ENCODE measurements at places on chromosomes 2 and 18. TPM values are rescaled to one million over a fixed set of nuclear protein-coding genes. Genes with fewer than 3 reads are reported as not detected.

TMEM169 gene
- 3.2 TPM for total RNA-seq

CXCR1 gene
- total RNA-seq = not detected

ITGB1BP1 gene
- 97.3 TPM for total RNA-seq

GLI2 gene
- total RNA-seq = 1.2 TPM

KCNF1 gene
- 8.4 TPM for total RNA-seq

- no peak overlapping the region for H3K27ac ChIP-seq
- DNase-seq = no peak
- H3K36me3 ChIP-seq = peaks cover 1% of the 10 kb centered on the region
- no peak overlapping the region for H3K4me3 ChIP-seq
- no peaks in the 10 kb centered on the region for H3K27me3 ChIP-seq
These were observed 316.6 kb upstream of the MEX3C start for GRCh38 chr18:51514128-51514527.

- H3K27ac ChIP-seq = no peak overlapping the region
- H3K4me3 ChIP-seq = no peak overlapping the region
- no peaks in the 10 kb centered on the region for H3K36me3 ChIP-seq
- no peak for DNase-seq
- peaks cover 2% of the 10 kb centered on the region for H3K27me3 ChIP-seq
These were observed 9.4 kb downstream of the CRACDL start for GRCh38 chr2:98926601-98927000.

GRCh38 chr2:134663451-134664450, 55.0 kb downstream of the TMEM163 start:
- H3K4me3 ChIP-seq = no peak overlapping the region
- peaks cover 9% of the 10 kb centered on the region for H3K4me1 ChIP-seq
- no peak for DNase-seq

DNA sequence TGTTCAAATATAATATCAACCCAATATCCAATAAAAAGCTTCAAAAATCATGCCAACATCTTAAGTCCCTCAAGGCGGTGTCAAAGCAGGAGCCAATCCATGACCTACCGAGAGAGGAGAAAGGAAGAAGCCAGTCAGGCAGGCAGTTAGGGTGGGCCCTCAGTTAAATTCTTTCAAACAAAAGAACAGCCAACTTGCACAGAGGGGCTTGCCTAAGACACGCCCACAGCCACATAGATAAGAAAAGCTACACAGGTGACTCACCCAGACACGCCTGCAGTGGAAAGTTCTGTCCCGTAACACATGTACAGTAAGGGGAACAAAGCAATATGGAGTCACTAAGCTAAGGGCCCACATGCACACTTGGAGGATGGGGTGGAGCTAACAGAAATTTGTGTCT, 61.3 kb downstream of the SP110 start:
- DNase-seq = no peak
- H3K27ac ChIP-seq = no peak overlapping the region
- H3K4me3 ChIP-seq = no peak overlapping the region
- peaks cover 2% of the 10 kb centered on the region for H3K27me3 ChIP-seq

DNA sequence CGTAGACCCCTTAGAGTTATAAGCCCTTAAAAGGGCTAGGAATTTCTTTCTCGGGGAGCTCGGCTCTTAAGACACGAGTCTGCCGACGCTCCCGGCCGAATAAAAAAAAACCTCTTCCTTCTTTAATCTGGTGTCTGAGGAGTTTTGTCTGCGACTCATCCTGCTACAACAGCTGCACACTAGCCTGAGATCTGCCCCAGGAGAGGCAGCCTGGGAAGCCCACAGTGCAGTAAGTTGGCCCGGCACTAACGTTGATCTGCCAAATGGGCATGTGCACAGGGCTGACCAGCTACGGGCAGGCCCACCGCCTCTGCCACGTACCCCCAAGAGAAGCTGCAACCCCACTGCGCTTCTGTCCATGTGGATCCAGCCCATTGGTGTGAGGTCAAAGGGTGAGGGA, 8.4 kb upstream of the LIMS2 start:
- H3K36me3 ChIP-seq = no peaks in the 10 kb centered on the region
- no peak overlapping the region for H3K4me3 ChIP-seq
- H3K27me3 ChIP-seq = peaks cover 3% of the 10 kb centered on the region
- H3K4me1 ChIP-seq = peaks cover 3% of the 10 kb centered on the region

GRCh38 chr2:38690499-38691420, 24.8 kb downstream of the GALM start:
- H3K27ac ChIP-seq = no peak overlapping the region
- H3K27me3 ChIP-seq = peaks cover 3% of the 10 kb centered on the region
- no peak overlapping the region for H3K4me3 ChIP-seq
- DNase-seq = no peak

GRCh38 chr2:21411741-21412140, 288.0 kb downstream of the TDRD15 start:
- no peak overlapping the region for H3K27ac ChIP-seq
- DNase-seq = no peak
- no peaks in the 10 kb centered on the region for H3K36me3 ChIP-seq
- peaks cover 1% of the 10 kb centered on the region for H3K27me3 ChIP-seq

DNA sequence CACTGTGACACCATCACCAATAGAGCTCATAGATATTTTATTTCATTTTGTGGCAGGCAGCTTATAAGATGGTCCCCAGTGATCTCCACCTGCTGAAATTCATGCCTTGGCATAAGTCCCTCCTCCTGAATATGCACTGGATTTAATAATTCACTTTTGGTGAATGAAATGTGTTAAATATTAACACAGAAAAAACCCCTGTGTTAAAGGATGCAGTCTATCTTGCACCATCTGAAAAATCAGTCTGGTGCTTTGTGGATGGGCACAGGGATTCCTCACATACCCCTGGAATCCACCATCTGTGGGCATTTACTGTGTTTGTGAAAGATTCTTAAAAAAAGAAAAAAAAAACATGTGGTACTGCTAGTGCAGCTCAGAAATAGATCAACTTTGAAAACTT, 26.1 kb upstream of the WIPF1 start:
- no peak overlapping the region for H3K4me3 ChIP-seq
- H3K27ac ChIP-seq = no peak overlapping the region
- DNase-seq = no peak
- peaks cover 10% of the 10 kb centered on the region for H3K36me3 ChIP-seq
- peaks cover 2% of the 10 kb centered on the region for H3K4me1 ChIP-seq

- no peak overlapping the region for H3K27ac ChIP-seq
- H3K36me3 ChIP-seq = no peaks in the 10 kb centered on the region
- H3K4me3 ChIP-seq = no peak overlapping the region
- peaks cover 14% of the 10 kb centered on the region for H3K4me1 ChIP-seq
These were observed 138.2 kb downstream of the VAPA start for GRCh38 chr18:10051877-10052631.

DNA sequence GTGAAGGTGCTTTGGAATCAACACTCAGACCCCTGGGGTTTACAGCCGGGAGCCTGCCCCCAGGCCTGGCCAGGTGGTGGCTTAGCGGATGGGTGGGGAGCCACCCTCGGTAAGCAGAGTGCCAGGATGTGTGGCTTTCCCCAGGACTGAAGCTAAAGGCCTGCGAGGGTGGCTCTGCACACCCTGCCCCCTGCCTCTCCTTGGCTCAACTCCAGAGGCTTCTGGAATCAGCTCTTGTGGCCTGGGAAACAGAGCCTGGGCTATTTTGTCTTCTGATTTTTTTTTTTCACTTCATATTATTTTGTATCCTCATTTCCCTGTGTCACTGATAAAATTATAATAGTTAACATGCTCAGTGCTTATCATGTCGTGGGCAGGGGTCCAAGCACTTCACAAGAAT, 79.8 kb downstream of the RHOB start:
- no peaks in the 10 kb centered on the region for H3K36me3 ChIP-seq
- DNase-seq = no peak
- no peak overlapping the region for H3K27ac ChIP-seq
- H3K4me3 ChIP-seq = no peak overlapping the region

DNA sequence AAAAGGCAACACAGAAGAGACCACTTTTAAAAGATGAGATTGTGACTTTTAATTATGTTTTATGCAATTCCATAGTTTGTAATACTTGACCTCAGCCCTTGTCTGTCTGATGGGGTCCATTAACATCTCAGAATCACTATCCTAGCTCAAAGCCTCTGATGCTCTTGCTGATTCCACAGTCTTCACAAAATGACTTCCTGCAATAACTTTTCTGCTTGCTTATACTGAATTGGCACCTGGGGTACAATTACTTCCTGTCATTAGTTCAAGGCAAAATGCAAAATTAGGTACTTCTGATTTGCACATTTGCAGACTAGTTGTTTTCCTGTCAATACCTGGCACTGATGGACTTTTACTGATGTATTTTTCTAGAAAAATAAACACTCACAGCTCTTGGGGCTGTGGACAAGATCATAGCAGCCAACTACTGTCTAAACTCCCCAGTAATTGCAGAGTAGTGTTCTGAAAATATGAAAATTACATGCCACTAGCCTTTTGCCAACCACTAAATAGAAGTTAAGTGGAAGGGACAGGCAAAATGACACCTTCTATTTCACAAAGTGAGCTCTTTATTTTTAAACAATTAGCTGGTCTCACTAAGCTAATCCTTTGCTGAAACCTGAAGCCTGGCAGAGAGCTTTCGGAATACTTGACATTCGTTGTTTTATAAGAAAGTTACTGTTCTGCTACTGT, 129.1 kb downstream of the PIEZO2 start:
- no peaks in the 10 kb centered on the region for H3K36me3 ChIP-seq
- H3K4me1 ChIP-seq = peaks cover 10% of the 10 kb centered on the region
- peaks cover 4% of the 10 kb centered on the region for H3K27me3 ChIP-seq
- H3K4me3 ChIP-seq = no peak overlapping the region
- H3K27ac ChIP-seq = no peak overlapping the region
- no peak for DNase-seq

GRCh38 chr2:137838255-137839092, 125.8 kb upstream of the HNMT start:
- H3K4me3 ChIP-seq = no peak overlapping the region
- H3K27ac ChIP-seq = no peak overlapping the region
- DNase-seq = peak; percentile 11
- no peaks in the 10 kb centered on the region for H3K36me3 ChIP-seq
- H3K27me3 ChIP-seq = no peaks in the 10 kb centered on the region

DNA sequence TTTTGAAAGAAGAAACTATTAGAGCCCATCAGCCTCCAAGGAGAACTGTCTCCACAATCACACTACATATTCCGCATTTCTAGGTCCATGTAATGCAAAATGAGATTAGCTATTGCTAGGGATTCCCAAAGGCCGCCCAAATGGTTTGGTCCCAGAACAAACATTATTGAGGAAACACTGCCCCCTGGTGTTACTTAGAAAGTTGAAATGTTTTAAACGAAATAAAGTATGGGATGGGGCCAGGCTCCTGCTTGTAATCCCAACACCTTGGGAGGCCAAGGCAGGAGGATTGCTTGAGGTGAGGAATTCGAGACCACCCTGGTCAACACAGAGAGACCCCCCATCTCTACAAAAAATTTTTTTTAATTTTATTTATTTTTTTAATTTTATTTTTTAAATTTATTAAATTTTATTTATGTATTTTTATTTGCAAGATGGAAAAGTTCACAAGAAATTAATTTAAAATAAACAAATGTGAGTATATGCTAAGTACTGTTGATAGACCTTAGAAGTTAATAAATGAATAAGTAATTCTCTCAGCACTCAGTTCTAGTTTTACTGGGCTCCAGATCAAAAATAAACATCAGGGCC, 5.5 kb downstream of the NHEJ1 start:
- H3K27ac ChIP-seq = no peak overlapping the region
- H3K27me3 ChIP-seq = peaks cover 2% of the 10 kb centered on the region
- peak; percentile 46 for DNase-seq
- H3K4me3 ChIP-seq = no peak overlapping the region

- H3K4me1 ChIP-seq = peaks cover 7% of the 10 kb centered on the region
- peaks cover 12% of the 10 kb centered on the region for H3K27me3 ChIP-seq
- no peak overlapping the region for H3K4me3 ChIP-seq
These were observed 10.0 kb downstream of the PROC start for GRCh38 chr2:127428057-127428814.

DNA sequence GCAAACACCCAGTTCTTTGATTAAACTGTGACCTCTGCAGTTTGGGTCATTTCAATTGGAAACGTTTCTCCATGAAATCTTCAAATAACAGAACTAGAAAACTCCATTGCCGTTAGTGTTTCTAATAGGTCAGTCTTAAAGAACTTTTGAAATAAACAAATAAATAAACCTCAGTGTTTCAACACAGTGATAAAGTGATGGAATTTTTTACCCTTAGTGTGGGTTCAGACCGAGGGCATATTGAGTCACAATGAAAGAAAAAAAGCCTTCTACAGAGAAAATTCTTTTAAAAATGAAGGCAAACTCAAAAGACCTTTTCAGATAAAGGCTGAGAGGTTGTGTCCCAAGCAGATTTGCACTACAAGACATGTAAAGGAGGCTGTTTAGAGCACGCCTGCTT, 149.6 kb downstream of the NCKAP5 start:
- H3K36me3 ChIP-seq = no peaks in the 10 kb centered on the region
- DNase-seq = no peak
- H3K27ac ChIP-seq = no peak overlapping the region
- no peak overlapping the region for H3K4me3 ChIP-seq
- H3K4me1 ChIP-seq = no peaks in the 10 kb centered on the region
- H3K27me3 ChIP-seq = no peaks in the 10 kb centered on the region

- no peak overlapping the region for H3K27ac ChIP-seq
- H3K27me3 ChIP-seq = peaks cover 2% of the 10 kb centered on the region
- H3K4me3 ChIP-seq = no peak overlapping the region
- DNase-seq = no peak
These were observed 720.5 kb downstream of the MBD2 start for GRCh38 chr18:53503914-53504441.
